ENCODE measurements at places on chromosomes 1 and 21.

DNA sequence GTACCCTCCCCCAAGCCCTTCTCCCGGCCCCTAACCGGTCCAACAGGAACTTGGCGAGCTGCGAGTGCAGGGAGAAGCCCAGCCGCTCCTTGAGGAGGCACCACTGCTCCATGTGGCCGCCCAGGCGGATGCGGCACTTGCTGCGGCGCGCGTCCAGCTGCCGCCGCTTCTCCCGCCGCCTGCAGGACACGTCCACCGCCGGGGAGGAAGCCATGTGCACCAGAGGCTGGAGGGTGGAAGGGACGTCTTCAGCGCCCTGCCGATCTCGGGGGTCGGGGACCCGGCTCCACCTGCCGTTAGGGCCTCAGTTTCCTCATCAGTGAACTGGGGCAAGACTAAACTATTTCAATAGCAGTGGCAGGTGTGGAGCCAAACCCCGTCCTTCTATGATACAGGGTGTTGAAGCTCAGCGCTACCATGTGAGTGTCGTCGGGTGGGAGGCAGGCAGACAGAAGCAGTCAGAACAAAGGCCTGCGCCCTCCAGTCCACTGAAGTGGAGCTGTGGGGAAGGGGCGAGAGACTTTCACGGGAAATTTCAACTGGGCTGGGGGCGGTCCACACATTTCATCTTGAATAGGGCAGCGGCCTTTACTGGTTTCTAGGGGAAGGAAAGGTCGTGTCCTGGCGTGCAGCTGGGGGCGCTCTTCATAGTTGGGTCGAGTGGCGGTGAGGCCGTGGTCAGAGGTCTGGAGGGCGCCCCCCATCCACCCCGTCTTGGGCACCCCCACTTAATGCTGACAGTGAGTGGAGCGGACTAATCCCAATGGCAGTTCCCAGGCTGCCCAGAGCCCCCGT is 592 bp downstream of the ZNF692 start:
- peak; percentile 58 for DNase-seq

GRCh38 chr1:116503546-116504307 is 67.1 kb downstream of the CD58 start:
- no peak for DNase-seq

DNA sequence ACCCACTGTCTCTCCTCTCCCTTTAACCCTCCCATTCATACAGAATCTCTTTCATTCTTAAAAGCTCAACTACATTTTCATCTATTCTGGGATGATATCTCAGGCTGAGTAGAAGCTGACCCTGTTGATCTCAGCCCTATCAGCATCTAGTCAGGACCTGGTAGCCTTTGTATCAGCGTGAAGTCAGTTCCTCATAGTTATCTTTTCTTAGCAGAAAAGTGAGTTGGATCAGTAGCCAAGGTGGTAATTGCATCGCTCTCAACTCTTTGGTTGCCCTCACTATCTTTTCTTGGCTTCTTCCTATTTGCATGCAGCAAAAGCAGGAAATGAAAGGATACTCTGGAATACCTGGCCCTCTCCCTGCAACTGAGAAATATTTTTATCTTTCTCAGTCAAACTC is 13.6 kb upstream of the GOLT1A start:
- DNase-seq, result no peak

DNA sequence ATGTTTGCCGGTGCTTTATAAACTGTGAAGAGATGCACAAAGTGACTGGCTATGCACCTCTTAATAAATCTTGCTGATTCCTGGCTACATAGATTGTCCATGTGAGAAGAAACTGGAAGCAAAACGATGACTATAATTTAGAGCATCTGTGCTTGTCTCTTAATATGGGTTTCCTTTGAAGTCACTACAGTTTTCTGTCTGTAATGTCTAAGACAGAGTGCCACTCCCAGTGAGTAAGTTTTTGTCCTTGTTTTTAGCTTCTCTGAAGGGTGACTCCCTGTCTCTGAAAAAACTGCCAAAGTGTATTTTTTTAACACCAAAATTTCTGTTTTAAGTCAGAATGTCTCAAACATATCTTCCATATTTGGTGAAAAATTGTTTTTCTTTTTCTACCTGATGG is 175.1 kb downstream of the FASLG start:
- DNase-seq, result no peak

Data from fibroblast of upper back skin (primary cell).